ENCODE measurements at places on chromosomes 1 and 21.

- no peak for DNase-seq
Measured at GRCh38 chr1:1245817-1246576, 525 bp downstream of the C1QTNF12 start.

GRCh38 chr1:202005958-202006357 lies 4.4 kb upstream of the ELF3 start:
- no peak for DNase-seq

GRCh38 chr1:247472035-247472434 lies 14.1 kb upstream of the OR2B11 start:
- no peak for DNase-seq

GRCh38 chr1:237580726-237581125 lies 310.0 kb downstream of the ZP4 start:
- no peak for DNase-seq

GRCh38 chr1:150567341-150567716 lies 12.1 kb downstream of the MCL1 start:
- DNase-seq = no peak

DNA sequence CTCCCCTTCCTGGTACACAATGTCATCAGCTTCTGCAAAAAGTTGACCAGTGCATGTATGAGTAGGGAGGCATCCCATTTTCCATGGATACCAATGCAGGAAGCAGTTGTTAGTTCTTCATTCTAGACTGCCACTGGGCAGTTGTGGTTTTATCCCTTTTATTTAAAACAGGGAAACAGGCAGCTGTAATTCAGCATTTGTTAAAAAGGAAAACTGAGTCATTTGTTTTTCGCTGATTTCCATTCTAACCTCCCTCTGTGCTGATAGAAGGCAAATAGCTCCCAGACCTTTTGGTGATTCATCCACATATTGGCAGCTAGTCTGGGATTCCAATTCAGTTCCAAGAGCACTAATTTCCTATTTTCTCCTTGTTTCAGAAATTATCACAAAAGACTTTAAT lies 21.1 kb upstream of the ABCA4 start:
- no peak for DNase-seq

- no peak for DNase-seq
Measured at GRCh38 chr1:234212764-234213657, 160.2 kb upstream of the COA6 start.

GRCh38 chr1:53187401-53187800 lies 9.2 kb upstream of the CPT2 start:
- no peak for DNase-seq

DNA sequence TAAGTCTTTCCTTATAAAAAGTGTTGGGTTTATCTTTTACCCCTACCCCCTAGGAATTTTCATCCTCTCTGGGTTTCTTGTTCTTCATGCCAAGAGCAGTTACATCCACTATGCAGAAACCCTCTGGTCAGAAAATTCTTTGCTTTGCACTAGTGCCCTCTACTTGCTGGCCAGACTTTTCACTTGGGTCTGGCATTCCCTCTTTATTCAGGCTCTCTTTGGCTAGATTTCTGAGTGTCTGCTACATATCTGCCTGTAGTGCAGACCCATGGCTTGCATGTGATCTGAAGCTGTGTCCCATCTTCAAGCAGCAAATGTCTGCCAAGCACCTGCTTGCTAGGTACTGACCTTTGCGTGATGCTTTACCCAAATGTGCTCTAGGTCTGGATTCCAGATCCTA lies 237.0 kb downstream of the GPATCH2 start:
- no peak for DNase-seq

Measured in esophagus squamous epithelium (tissue), 5 donors.